ENCODE measurements at places on chromosomes 3 and 15. TPM values are rescaled to one million over a fixed set of nuclear protein-coding genes. Genes with fewer than 3 reads are reported as not detected.

C3orf20 gene
- total RNA-seq = 0.11 TPM

PLD1 gene
- 30.6 TPM for total RNA-seq

PLSCR2 gene
- not detected for total RNA-seq

WDR49 gene
- not detected for total RNA-seq

COL6A5 gene
- not detected for total RNA-seq

TUSC7 gene
- not detected for total RNA-seq

CCDC13 gene
- 0.11 TPM for total RNA-seq

PTH1R gene
- total RNA-seq = 12.6 TPM

STRA6 gene
- total RNA-seq = 15.7 TPM

COL8A1 gene
- total RNA-seq = 1.6 TPM

SLCO2A1 gene
- under 0.01 TPM for total RNA-seq

ZDHHC23 gene
- total RNA-seq = 3.5 TPM

VIPR1 gene
- 0.33 TPM for total RNA-seq

CATSPER2 gene
- 0.43 TPM for total RNA-seq

MB21D2 gene
- total RNA-seq = 28.7 TPM

USP50 gene
- not detected for total RNA-seq

All from placental epithelial cell (primary cell).